ENCODE measurements at places on chromosomes 7 and 10.
A peak's percentile ranks its signal among the peaks of the same experiment; 100 is the strongest.

GRCh38 chr10:116817780-116818343 is 31.4 kb upstream of the ENO4 start:
- DNase-seq, result no peak

DNA sequence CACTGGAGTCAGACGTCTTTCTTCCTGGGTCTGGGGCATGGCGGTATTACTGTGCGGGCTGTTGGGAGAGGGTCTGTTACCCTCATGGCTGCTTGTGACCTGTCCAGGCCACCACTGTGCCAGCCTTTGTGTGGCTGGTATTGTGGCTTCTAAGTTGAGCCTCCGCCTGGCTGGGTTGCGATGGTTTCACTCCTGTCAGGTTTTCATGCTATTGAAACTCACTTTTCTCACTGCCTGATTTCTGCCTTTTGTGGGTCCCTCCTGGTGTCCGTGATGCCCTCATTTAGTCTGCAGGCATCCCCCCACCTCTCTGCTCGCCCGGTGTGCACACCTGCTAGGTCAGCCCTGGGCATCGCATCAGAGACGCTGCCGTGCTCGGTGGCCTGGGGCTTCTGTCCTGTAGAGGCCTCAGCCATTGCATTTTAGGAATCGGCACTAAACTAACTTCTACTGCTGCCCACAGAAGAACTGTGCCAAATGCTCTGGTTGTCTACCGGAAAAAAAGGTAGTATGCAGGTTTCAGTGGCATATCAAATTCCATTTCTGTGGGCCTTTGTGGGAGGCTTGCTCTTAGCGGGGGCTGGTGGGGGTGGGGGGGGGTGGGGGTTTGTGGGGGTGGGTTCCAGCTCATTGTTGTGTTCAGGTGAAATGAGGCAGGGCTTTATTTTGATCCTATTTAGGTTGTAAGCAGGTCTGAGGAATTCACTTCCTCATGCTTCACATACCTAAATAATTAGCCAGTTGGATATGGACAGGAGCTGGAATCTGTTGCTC is 64.3 kb downstream of the MGMT start:
- DNase-seq, result no peak

GRCh38 chr10:67602268-67602950 is 93.6 kb downstream of the CTNNA3 start:
- no peak for DNase-seq

DNA sequence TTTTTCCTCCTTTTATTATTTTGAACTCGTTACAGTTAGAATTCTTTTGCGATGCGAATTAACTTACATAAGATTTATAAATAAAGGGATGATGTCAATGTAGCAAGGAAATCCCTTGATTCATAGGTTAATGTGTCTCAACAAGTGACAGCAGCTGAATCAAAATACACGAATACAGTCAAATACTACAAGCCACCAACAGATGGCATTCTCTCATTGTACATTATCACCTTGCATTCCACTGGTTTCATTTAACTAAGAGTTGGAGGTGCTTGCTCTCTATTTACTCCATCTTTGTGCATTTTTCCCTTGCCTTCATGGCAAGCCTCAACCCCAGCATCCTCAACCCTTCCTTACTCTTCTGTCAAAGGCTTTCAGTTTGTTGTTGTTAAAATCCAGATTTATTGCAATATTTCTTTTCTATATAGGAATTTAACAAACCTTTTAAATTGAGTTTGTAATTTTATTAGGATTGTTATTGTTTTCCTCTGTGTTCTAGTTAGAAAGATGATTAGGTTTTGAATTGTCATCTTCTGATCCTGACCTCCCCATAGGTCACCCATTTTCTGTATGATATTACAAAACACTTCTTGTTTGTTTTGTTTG is 78.3 kb downstream of the SLC25A40 start:
- peak; percentile 69 for DNase-seq

- DNase-seq, result no peak
These were observed 639 bp downstream of the DYDC2 start for GRCh38 chr10:80356989-80357850.

DNA sequence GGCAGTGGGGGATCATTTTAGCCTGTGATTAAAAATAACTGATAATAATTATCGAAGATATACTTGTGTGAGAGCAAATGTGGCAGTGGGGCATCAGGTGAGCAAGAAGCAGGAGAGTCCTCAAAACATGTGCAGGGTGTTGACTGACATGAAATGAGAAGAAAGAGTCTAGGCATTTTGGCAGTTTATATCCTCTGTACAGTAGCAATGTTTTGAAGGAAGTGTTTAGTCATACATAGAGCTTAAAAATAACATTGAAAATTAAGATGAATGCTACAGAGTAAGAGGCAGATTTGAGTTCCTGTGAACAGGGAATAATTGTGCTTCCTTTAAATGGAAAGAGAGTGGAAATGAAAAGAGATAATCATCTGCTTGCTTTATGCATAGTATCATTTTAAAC is 47.4 kb downstream of the VPS50 start:
- no peak for DNase-seq

- no peak for DNase-seq
These were observed 186.6 kb upstream of the PDE1C start for GRCh38 chr7:32256811-32257210.

DNA sequence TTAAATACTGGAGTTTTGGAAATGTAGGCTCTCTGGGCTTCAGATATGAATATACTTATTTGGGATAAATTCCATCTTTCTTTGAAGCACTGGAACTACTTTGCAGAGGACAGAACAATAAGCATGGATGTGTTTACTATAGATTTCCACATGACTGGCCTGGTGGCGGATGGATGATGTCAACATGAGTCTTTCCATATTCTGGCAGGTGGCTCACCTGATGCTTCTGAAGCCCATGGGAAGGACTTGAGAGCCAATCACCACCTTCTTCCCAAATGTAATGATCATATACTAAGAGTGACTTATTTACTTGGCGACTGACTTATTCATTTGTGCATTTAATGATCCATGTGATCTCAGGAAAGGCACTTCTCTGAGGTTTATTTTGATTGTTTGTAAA is 110.5 kb downstream of the FANK1 start:
- DNase-seq, result no peak
